NCI-H1694 treated with DMSO at 0.1 percent for 48 hours (cell line): ENCODE measurements at places on chromosomes 2 and 18.

DNA sequence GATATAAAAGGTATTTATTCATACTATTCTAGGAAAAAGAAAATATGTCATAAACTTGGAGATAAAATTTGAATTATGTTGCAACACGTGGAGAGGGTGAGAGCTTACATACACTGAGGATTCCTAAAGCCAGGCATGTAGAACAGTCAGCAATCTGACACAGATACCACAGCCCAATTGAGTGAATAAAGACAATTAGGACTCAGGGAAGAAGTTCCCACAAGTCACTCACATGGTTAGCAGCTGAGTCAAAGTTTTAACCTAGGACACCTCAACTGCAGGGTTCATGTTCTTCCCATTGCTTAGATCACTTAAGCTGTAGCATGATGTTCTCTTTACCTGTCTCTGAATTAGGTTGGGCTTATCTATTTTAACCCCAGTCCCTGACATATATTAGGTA lies 189.5 kb downstream of the CMPK2 start:
- no peak for DNase-seq

DNA sequence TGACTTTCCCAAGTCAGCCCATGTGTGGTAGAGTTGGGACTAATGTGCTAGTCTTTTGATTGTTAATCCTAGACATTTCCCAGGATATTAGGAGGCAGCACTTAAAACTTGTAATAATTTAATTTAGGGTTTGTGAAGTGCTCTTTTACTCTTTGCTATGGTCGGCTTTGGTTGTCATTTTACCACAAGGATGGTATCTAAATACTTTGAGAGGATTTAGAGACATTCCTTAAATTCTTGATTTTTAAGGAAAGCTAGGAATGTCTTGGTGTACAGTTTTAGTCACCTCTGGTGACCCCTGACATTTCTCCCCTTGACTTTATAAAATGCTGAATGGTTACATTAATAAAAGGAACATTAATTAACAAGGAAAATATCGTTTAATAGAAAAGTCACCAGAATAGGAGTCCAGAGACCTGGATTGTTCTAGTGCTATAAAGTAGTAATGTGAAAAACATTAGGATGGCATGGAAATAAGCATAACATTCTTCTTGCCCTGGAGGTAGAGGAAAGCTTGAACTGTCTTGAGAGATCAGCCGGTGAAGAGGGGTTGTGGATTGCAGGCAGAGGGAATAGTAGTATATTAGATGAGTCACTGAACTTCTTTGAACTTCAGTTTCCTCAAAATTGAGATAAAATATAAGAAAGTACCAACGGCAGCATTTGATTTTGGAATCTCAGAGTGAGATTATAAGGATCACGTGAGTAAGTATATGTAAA lies 209.2 kb downstream of the MCFD2 start:
- no peak for DNase-seq

DNA sequence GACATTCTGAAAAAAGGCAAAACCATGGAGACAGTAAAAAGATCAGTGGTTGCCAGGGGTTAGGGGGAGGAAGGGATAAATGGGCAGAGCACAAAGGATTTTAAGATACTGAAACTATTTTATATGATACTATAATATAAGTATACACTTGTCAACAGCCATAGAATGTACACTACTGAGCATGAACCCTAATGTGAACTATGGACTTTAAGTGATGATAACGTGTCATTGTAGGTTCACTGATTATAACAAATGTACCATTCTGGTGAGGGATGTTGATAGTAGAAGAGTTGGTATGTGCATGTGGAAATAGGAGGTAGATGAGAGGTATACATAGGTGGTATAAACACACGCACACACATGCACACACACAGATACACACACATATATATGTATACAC lies 241.6 kb downstream of the NOL4 start:
- DNase-seq: no peak

DNA sequence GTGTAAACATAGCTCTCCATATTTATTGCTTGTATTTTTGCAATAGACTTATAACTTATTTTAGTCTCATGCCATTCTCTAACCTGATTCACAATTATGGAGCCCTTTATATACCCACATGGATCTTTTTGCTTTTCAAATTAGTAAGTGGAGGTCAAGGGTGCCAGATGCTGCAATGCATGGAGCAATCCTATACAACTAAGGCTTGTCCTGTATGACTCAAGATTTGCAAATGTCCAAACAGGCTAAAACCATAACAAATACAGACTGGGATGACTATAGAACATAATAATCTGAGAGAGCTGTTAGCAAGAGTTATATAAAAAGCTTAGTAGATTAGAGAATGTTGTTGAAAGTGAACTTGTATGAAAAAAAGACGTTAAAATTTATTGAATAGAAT lies 690.4 kb upstream of the NRXN1 start:
- DNase-seq: no peak

DNA sequence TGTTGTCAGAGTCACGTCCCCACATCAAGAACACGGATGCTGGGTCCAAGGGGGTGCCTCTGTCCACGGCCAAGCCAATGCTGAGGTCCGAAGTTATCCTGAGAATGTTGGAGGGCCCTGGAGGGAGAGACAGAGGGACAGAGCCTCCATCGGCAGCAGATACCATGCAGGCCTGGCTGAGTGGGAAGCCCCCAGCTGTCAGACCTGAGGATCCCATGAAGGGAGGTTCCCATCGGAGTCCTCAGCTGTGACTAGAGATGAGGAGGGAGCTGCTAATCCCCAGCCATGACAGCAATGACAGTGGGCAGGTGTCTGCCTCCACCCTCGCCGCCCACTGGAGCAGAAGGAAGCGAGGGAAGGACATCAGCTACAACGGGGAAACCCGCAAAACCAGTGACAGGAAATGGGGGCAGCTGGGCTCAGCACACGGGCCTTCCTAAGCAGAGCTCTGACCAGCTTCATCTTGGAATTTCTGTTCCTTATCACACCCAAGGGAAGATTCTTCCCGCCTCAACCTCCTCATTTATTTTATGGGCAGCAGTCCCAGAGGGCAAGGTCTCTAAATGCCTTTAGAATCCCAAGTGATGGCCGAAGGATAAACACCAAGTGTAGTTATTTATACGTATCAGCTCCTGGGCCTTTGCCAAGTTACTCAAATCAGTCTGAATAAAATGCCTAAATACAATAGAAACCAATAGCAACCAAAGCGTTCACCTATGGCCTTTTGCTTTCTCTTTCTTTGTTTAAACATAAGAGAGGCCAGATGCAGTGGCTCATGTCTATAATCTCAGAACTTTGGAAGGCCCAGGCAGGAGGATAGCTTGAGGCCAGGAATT lies 32.2 kb downstream of the FAM178B start:
- DNase-seq: no peak

DNA sequence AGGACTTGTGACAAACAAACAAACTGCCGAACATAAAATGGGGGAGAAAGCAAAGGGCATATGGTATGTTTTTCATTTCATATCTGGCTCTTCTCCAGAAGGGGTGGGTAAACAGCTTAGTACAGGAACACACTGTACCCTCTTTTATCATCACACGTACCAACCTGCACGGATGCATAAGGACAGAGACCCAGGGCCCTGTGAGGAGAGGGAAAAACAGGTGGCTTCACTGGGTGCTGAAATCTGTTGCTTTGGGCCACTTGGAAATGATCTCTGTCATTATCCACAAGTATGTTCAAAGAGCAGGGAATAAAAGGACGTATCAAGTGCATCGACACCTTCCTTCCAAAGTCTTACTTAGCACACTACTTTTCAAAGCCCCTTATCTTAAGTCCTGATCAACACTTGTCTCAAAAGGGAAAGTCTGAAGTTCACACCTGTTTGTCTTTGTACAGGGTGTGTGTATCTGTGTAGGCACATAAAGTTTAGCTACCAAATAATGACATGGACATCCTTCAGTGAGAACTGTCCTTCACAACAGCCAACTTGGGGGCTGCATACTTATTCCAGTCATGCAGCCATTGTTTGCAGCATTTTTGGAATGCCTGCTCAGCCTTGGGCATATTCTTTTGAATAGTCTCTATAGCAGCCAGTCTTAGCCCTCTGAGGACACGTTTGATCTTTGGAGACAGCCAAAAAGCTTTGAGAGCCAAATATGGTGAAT lies 60.6 kb downstream of the IRS1 start:
- peak; percentile 87 for DNase-seq

DNA sequence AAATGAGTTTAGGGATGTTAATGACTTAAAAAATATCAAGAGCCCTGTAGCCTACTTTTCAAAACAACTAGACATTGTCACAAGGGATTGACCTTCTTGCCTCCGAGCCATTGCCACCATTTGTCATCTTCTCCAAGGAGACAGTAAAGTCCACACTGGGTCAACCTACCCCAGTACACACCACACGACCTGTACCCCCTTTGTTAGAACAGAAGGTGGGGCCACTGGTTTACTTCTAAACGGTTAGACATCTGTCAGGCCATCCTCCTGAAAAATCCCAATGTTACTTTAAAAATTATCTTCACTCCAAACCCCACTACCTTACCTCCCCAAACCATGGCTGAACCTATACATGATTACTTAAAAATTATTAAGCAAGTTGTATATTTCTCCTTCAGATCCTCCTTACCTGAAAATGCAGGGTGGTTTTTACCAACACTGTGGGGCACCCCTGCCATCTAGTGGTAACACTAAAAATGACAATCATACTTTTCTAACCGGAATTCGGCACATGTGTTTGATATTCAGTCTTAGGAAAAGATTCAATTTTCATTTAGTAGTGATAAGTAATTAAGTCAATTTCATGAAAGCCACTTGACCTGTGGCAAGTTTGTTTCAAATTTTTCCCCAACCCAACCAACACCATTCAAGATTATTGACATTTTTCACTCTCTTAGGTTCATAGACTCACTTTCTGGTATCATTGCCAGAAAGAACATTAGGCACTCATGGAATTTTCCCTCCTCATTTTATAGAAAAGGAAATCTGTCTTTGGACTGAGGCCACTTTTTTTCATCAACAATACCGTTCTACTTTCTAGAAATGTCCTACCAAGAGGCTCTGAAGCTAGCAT lies 265.3 kb upstream of the PKDCC start:
- peak; percentile 44 for DNase-seq

GRCh38 chr2:47890711-47891368 lies 15.5 kb downstream of the FBXO11 start:
- DNase-seq: no peak

DNA sequence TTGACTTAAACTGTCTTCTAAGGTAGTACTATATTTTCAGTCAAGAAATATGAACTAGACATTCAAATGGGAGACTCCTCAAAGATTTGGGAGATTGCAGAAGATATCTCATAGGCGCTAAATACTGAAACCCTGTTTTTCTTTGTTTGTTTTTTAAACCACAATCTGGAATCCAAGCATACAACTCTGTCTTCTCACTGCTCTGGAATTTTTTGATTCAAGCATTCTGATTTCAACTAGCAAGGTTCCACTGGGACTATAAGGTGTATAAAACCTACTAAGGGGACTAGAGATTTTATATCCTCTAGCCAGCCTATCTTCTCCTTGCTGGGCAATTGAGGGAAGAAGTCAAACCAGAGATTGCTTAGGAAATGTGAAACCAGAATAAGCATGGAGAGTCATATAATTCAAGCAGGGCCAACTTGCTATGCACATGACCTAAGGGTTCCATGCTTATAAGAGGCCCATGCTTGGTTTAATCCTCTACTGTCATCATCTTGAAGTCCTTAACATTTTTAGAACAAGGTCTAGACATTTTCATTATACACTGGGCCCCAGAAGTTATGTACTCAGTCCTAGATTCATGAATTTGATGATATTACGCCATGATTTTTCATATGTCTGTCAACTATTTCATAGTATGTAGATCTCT lies 405.5 kb downstream of the PARD3B start:
- no peak for DNase-seq

DNA sequence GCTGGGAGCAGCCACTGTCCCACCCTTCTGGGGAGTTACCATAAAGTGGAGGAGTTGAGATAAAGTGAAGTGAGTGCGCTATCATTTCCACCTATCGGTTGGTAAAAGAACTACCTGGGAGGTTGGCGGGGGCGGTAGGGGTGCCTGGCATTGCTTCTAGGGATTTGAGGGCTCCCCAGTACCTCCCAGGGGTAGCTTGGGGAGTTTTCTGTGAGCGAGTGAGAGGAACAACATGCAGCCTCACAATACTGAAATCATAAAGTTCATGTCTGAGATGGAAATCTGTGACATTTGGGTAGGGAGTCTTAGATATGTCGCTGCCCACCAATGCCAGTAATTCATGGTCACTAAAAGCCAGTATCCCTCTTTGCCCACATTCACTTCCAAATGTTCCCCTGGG lies 68.7 kb downstream of the PRKCE start:
- no peak for DNase-seq

- DNase-seq: no peak
Measured at GRCh38 chr2:53770264-53770663, 2.7 kb downstream of the CHAC2 start.

- DNase-seq: no peak
Measured at GRCh38 chr18:37712776-37713175, 147.2 kb upstream of the CELF4 start.

DNA sequence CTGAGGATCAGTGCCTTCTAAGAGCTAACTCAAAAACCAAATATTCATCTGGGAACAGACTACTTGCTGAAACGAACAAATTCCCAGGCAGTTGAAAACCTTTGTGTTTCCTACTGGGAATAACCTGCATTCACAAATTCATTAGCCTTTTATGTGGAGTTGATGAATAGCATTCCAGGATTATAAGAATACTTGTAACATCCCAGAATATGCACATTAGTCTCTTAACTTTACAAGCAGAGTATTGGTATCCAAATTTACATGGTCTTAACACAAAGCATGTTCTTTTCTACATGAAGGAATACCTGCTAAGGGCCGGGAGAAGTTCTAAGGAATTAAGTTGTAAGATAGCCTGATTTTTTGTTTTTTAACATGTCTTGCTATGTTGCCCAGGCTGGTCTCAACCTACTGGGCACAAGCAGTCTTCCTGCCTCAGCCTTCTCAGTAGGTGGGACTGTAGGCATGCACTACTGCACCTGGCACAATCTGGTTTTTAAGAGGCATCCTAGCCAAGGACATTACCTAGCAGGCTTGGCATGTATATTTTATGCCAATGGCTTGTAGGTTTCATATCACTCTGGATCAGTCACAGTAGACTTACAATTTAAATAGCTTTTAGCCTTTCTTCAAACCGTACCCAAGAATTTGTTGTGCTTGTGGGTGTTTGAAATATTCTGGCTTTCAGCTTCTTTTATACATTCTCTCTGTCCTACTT lies 50.7 kb downstream of the MGAT5 start:
- no peak for DNase-seq

DNA sequence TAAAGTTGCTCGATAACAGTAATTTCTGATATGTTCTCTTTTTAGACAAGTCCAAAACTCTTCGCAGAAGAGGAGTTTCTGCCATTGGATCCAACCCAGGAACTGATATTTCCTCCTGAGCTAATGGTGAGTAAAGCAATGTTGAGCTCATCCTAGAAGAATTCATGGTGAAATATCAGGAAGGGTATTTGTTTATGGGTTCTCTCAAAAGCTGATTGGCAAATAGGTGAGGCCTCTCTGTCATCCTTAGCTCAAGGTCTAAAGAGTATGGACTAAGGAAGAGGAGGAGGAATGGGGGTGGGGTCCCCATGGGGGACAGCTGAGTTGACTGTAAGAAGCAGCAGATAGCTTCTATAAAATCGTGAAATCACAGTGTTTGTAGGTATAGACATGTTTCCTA lies 18.2 kb downstream of the AOX1 start:
- no peak for DNase-seq
